ENCODE measurements at places on chromosomes 4 and X.
A peak's percentile ranks its signal among the peaks of the same experiment; 100 is the strongest.

GRCh38 chr4:102586644-102587021 is 85.5 kb downstream of the NFKB1 start:
- peak; percentile 67 for DNase-seq

- no peak for DNase-seq
These were observed 77.9 kb downstream of the EFHC2 start for GRCh38 chrX:44265559-44265958.

- DNase-seq = no peak
These were observed 172.8 kb downstream of the SCFD2 start for GRCh38 chr4:53193111-53193510.

GRCh38 chr4:24181005-24181404 is 291.2 kb upstream of the PPARGC1A start:
- no peak for DNase-seq

Data from activated CD8-positive, alpha-beta memory T cell treated with anti-CD3 and anti-CD28 coated beads, Interleukin-2, amount 50 U/mL, for 48 hours (primary cell).